Sciatic nerve (tissue), 2 donors: ENCODE measurements at places on chromosomes 7 and 10.

- DNase-seq = peak; percentile 81
These were observed 284.6 kb downstream of the KLF6 start for GRCh38 chr10:3500408-3500856.

- no peak for DNase-seq
These were observed 527.1 kb downstream of the TYW1 start for GRCh38 chr7:67523713-67524112.

GRCh38 chr7:99362801-99363200 lies 11.7 kb upstream of the ARPC1B start:
- DNase-seq = no peak

GRCh38 chr10:22103701-22104470 lies 100.4 kb upstream of the DNAJC1 start:
- DNase-seq = no peak

DNA sequence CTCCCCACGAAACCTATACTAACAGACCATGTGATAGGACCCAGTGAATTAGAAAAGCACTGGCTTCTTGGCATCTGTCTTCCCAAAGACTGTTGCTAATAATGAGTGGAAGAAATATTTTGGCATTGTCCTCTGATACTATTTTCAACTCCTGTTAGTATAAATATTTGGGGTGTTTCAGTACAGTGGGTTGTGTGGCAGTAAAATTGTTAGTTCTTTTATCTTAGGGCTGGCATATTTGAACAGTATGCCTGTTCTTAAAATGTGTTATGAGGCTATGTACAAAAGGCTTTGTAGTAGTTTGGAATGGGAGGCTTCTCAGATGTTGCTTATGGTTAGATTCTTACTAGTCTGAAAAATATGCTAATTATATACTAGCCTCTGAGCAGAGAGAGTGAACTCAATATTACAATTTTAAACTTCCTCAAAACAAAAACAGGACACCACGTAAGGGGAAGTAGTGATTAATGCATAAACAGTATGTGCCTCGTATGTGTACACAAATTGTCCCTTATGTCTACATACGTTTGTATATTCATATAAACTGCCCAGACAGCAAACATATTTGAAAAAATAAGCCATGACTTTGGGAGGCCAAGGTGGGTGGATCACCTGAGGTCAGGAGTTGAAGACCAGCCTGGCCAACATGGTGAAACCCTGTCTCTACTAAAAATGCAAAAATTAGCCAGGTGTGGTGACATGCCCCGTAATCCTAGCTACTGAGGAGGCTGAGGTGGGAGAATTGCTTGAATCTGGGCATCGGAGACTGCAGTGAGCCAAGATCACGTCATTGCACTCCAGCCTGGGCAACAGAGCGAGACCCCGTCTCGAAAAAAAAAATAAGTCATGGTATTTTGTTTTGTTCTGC lies 115.4 kb downstream of the ARID5B start:
- DNase-seq = no peak

- DNase-seq = no peak
These were observed 28.1 kb downstream of the INPP5A start for GRCh38 chr10:132565516-132566209.

GRCh38 chr10:35136263-35136815 lies 9.7 kb downstream of the CREM start:
- no peak for DNase-seq

DNA sequence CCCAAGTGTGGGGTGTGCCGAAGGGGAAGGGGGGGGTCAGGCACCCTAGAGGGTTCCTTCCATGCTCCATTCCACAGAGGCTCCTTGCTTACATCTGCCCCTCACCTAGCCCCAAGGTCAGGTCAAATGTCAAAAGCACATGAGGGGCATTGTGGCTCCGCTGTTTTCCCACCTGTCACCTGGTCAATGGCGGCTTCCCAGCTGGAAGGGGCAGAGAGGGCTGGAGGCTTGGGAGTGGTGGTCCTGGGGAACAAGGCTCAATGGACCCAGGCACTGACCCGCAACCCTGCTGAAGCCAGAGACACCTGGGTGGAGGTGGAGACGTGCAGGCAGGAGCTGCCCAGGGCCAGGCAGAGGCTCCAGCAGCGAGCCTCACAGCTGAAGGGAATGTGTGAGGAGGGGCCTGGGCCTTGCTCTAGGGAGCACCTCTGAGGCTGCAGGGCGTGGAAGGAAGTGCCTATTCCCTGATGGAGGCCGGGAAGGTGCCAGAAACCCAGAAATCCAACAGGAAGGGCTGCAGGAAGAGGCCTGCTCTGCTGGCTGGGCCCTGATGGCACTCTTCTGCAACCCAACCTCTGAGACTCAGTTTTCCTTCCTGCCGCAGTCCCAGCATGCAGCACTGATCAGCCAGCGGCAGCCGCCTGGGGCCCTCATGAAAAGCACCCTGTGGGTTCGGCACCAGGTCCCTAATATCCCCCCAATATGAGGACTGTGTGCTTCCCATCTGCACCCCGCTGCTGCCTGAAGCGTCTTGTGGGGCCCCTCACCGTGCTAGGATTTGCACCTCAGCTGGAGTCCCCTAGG lies 16.0 kb downstream of the RASGEF1A start:
- DNase-seq = peak; percentile 38

DNA sequence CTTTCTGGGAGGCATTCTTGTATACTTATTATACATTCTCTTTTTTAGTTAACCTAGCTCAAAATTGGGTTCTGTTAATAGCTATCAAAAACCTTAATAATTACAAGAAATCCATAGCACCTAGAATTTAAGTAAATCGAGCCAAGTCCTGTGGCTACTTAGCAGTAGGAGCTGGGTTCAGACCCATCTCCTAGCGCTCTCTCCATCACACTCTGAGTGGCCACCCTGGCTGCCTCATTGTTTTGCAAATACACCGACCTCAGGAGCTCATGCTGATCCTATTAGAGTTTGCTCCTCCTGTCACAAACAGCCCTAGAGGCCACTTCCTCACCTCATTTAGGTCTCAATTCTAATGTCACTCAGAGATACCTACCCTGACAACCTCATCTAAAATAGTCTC lies 46.2 kb upstream of the OSBPL3 start:
- DNase-seq = no peak

DNA sequence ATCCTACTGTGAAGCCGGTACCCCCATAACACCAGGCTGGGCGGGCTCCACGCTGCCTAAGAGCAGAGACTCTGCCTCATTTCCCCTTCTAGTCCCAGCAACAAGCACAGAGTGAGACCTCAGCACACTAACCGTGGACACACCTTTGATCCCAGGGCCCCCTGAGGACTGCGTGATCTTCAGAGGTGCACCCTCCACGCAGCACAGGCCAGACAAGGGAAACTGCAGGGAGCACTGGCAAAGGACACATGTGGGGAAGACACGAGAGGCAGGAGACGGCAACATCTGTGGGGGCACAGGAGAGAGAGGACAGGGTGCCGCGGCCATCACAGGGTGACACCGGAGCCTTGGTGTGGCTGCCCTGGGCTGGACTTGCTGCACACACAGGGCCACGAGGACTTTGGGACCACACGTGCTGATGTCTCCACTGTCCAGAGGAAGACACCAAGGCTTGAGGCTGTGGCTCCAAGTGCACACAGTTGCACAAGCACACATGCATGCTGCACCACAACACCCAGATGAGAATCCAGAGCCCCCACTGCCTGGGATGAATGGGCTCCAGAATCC lies 128.8 kb downstream of the PTPRN2 start:
- DNase-seq = no peak

DNA sequence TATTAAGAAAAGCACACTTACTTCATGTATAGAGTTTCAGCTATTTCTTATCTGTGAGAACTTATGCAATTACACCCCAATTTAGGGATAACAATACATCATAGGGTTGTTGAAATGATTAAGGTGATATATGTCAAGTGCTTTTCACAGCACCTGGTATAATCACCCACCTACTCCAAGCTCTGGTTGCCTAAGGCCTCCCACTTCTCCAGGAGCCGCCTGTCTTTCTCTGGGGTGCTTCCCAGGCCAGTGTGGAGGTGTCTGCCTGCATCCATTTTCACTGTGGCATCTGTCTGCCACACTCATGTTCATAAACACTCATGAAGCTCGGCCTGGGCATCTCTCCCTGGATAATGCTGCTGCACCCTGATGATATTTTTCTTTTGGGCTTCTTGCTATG lies 250.3 kb downstream of the STK31 start:
- no peak for DNase-seq
